T-helper 1 cell (primary cell): ENCODE measurements at places on chromosomes 5 and 9.
A peak's percentile ranks its signal among the peaks of the same experiment; 100 is the strongest.

- no peak for DNase-seq
These were observed 469.0 kb downstream of the CDH9 start for GRCh38 chr5:26569241-26569928.

DNA sequence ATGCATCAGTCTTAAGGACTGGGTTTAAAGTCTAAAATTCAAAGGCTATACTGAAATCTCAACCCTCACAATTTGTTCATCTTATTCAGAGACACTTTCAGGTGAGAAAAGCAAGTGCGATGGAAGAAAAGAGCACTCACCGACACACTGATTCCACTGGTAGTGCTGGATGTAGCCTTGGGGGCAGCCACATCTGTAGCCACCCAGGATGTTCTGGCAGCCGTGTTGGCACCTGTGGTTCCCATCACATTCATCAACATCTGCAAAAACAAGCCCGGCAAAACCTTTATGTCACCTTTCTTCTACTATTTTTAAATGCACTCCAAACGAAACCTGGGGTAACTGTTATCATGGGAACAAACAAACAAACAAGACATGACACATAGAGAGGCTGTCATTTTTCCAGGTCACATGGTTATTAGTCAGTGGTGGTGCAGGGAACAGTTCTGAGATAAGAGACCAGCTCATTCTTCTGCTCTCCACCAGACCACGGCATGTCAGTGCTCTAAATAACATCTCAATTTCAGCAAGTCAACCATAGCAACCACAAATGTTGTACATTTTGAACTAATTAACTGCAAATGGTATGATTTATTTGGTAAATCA lies 188.4 kb downstream of the SLC12A2 start:
- DNase-seq = no peak

GRCh38 chr5:120599576-120599975 lies 135.5 kb downstream of the PRR16 start:
- DNase-seq = no peak

GRCh38 chr9:133334161-133334560 lies 1.8 kb downstream of the SURF6 start:
- no peak for DNase-seq

DNA sequence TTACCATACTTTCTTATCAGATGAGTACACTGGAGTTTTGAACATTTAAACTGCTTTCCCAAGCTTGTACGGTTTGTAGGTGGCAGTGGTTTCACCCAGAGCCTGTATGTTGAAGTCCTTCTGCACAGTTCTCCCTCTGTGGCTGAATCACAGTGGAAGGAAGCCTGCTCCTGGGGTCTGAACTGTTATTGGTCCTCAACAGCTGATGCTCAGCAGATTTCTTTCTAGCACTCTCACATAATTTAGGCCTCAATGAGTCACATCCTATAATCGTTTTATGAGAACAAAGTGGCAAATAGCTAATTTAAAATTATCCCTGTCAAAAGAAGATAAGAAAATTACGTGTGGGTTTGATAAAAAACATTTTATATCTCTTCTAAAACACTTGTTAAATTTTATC lies 229.7 kb downstream of the TLE4 start:
- DNase-seq = no peak

DNA sequence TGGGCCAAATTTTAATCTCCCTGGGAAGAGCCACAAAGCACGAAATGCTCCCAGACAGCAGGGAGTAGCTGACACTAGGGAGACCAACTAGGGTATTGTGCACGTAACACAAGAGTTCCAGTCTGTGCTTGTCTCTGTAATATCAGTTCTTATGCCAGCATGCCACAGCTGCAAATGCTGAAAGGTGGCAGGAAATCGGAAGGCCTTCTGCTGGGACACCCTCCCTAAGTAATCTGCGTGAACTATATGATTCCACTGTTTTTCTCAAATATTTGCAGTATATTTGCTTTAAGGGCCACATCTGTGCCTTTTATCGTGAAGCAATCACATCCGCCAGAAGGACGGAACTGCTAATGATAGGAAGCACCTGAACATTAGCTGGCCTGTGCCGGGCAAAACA lies 12.6 kb downstream of the VLDLR start:
- no peak for DNase-seq

GRCh38 chr5:88483964-88484672 lies 215.5 kb upstream of the TMEM161B start:
- no peak for DNase-seq

GRCh38 chr5:156051972-156052371 lies 275.0 kb upstream of the SGCD start:
- DNase-seq = no peak

DNA sequence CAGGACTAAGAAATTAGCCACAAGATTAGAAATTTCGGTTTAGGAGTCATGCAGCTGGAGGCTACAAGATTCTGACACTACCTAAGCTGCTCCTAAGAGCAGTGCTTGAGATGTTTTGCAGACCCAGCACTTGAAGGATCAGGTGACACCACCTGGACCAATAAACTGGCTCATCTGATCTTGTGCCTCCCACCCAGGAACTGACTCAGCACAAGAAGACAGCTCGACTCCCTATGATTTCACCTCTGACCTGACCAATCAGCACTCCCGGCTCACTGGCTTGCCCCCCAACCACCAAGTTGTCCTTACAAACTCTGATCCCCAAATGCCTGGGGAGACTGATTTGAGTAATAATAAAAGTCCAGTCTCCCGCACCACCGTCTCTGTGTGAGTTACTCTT lies 170.4 kb downstream of the TTC39B start:
- peak; percentile 9 for DNase-seq

- no peak for DNase-seq
These were observed 15.7 kb downstream of the NUDT12 start for GRCh38 chr5:103546858-103547257.

DNA sequence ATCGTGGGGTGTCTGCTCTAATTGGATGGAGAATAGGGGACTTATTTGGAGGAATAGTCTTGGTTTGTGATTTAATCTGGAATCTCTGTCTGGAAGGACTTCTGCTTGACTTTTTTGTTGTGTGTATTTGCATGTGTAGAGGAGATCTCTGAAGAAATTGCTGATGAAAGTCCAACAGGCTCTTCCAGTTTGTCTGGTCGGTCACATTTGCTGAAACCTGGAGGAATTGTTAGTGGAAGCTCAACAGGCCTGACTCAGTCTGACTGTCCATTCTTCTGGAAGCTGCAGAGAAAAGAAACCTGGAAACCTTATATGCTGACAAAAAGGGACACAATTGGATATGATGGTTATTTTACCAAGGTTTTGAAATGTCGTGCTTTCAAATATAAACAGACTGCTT lies 33.4 kb upstream of the TENT2 start:
- DNase-seq = no peak

- DNase-seq = peak; percentile 86
These were observed at the start of the genes GIN1 and PPIP5K2 for GRCh38 chr5:103119765-103120606. TSS of gene GIN1 (minus strand) at chr5:103120138. CDS start at chr5:103108707, 11,431 bp downstream. TSS of gene PPIP5K2 (plus strand) at chr5:103120301. CDS start at chr5:103129590, 9,289 bp downstream.

DNA sequence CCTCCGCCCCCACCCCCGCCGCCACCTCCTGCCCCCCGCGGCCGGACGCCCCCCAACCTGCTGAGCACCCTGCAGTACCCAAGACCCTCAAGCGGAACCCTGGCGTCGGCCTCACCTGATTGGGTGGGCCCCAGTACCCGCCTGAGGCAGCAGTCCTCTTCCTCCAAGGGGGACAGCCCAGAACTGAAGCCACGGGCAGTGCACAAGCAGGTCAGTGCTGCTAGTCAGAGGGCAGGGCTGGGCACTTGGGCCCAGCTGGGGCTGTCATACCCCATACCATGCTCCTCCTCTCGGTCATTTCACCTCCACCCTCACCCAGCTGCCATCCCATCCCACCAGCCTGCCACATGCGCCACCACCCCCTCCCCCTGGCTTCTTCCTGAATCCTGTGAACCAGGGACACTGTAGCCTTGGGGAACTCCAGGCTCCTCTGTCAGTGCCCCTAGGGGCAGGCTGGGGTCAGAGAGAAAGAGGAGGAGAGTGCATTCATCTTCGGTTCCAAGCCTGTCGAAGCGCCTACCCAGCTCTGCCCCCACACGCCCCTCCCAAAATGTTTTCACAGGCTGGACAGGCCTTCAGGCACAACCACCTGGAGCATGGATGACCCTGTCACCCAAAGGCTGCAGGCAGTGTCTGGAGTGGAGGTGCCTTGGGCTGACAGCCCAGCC lies 122.0 kb downstream of the DAB2IP start:
- DNase-seq = peak; percentile 8

- no peak for DNase-seq
These were observed 92.7 kb upstream of the CKMT2 start for GRCh38 chr5:81140441-81140840.

DNA sequence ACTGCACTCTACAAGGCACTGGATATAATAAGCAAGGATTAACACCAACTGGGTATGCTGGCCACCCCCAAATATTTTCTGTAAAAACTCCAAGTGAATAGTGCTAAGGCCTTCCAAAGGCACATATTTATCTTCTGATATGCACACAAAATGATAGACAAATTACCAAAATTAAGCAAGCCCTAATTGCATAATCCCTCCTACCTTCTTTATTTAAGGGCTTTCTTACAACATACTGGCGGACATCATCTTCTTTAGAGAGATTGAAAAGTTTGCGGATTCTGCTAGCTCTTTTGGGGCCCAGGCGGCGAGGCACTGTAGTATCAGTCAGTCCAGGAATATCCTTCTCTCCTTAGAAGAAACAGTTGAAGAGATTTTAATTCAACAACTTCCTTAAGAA lies 1.9 kb downstream of the RPS6 start:
- no peak for DNase-seq

GRCh38 chr5:35990520-35990919 lies 670 bp downstream of the UGT3A1 start:
- DNase-seq = no peak

GRCh38 chr5:61438298-61438970 lies 106.4 kb downstream of the ZSWIM6 start:
- no peak for DNase-seq

GRCh38 chr5:172334196-172334595 lies 50.6 kb upstream of the UBTD2 start:
- DNase-seq = no peak

DNA sequence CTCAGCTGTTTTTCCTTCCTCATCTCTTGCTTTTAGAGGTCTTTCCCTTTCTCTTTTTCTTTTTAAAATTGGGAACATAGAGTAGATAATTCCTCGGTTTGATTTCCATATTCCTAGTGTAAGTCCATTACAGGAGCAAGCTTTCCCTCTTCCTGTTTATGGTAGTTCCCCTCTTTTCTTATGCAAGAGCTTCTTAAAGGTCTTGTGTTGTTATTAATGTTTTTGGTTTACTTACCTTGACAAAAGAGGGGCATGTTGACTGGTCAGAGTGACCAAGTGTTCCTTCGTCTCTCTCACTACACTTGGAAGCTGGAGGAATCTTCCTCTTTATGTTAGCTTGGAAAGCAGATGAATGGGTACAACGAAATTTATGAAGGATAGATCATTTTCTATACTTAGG lies 8.3 kb downstream of the ATG10 start:
- no peak for DNase-seq

DNA sequence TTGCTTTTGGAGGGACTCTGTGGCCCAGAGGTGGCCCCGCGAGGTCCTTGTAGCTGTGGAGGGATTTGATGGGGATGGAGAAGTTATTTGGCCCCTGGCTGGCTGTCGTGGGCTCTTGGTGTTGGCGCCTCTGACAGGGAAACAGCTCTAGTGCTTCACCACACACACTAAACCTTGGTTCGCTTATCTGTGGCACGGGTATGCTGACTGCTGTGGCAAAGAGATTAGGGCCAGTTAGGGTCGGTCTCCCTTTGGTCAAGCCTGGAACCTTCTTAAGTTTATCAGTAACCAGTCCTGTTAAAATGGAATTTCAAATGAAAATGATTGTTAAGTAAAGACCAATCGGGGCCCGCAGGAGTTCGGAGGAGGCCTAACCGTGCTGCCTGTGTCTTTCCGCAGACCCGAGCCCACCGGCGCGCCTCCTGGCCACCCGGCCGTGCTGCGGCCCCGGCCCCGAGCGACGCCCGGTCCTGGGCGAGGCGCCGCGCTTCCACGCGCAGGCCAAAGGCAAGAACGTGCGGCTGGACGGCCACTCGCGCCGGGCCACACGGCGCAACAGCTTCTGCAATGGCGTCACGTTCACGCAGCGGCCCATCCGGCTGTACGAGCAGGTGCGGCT lies 28.4 kb downstream of the NEURL1B start:
- DNase-seq = no peak

- no peak for DNase-seq
These were observed 3.3 kb upstream of the PLGRKT start for GRCh38 chr9:5441043-5441442.

GRCh38 chr5:10329820-10330481 lies 22.2 kb upstream of the CMBL start:
- no peak for DNase-seq

DNA sequence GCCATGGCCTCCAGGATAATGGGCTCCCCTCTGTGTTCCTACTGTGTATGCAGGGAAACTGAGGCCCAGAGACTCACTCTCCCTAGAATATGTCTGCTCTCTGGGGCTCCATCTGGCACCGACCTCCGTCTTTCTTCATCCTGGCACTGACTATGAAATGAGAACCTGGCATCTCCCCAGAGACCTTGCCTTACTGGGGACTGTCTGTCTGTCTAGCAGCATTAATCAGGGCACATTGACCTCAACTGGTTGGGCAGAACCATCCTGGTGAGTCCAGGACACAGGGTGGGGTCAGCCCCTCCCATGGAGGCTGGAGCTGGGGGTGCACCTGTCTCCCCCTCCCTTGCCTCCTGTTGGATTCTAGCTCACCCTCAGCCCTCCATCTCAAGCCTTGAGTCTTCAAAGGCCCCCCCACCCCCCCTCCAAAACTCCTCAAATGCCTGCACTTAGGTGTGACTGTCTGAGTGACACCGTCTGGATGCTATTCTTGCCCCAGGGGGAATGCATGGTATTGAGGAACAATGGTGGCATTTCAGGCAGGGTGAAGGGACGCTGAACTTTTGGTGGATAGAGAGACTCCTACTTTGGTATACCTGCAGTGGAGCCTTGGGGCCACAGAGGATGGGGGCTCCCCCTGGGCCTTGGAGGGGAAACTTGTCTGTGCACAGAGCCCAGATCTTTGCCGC lies 12.8 kb upstream of the PITX1 start:
- no peak for DNase-seq

GRCh38 chr9:93603906-93604326 lies 27.5 kb downstream of the PHF2 start:
- DNase-seq = no peak
